ENCODE measurements at places on chromosomes 16 and 17. TPM values are rescaled to one million over a fixed set of nuclear protein-coding genes. Genes with fewer than 3 reads are reported as not detected.

The SLC35G6 gene
- total RNA-seq, result not detected

DNA sequence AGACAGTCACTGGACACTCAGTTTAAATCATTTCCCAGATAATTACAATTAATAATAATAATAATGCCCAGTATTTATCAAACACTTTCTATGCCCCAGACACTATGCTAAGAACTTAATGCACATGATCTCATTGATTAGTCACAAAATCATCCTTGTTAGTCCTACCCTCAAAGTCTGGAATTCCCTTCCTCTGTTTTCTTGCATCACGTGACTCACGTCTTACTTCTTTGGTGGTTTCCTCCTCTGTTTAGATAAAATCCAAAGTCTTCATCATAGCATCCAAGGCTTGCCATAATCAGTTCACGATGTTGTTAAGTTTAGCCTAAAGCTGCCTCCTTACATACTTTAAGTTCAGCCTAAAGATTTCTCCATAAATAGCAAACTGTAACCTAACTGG, 471.9 kb downstream of the PMP22 start:
- no peaks in the 10 kb centered on the region for H3K36me3 ChIP-seq
- H3K27ac ChIP-seq, result no peak overlapping the region
- H3K27me3 ChIP-seq, result no peaks in the 10 kb centered on the region
- no peak for DNase-seq
- no peaks in the 10 kb centered on the region for H3K4me1 ChIP-seq

DNA sequence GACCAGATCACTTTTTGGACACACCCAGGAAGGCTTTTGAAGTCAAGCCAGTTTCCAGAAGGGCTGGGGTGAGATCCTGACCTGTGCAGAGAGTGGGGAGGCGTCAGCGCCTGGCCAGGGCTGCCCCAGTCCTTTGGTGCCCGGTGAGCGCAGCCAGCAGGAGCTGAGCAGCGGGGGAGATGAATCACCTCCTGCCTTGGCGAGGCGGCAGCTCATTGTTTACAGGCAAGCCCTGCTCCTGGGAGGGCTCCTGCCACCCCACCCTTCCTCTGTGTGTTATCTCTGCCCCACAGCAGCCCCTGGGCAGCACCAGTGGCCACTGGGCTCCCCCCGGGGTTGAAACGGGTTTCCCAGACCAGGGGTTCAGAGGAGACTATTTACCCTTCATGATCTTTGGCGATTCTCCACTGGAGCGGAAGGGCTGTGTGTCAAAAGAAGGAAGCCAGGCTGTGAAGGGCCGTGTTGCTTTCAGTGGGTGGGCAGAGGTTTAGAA, 14.1 kb upstream of the ITGB4 start:
- no peaks in the 10 kb centered on the region for H3K27me3 ChIP-seq
- H3K36me3 ChIP-seq, result peaks cover 10% of the 10 kb centered on the region
- no peak overlapping the region for H3K4me3 ChIP-seq

GRCh38 chr17:56577843-56578204, 15.7 kb upstream of the NOG start:
- DNase-seq, result no peak
- H3K4me1 ChIP-seq, result no peaks in the 10 kb centered on the region
- H3K27me3 ChIP-seq, result no peaks in the 10 kb centered on the region

DNA sequence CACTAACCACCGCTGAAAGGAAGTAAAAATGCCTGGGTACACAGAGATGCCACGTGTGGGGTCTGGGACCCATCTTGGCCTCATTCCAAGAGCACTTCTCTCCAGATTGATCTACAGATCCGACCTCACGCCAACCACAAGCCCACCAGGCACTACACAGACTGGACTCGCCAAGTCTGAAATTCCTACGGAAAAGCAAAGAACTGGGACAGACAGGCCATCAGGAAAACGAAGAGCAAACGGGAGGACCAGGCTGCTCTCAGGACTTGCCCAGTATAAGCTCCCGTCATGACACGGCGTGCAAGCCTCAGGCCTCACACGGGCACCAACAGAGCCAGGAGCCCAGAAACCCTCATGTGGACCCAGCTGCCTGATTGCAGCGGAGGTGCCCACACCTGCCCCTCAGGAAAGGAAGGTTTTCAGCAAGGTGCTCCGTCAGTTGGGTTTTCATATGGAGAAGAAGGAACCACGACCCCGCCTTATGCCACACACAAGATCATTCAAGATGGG, 20.1 kb upstream of the C16orf95 start:
- DNase-seq, result peak; percentile 32
- no peak overlapping the region for H3K27ac ChIP-seq
- H3K27me3 ChIP-seq, result no peaks in the 10 kb centered on the region
- H3K36me3 ChIP-seq, result peaks cover 2% of the 10 kb centered on the region
- H3K4me3 ChIP-seq, result no peak overlapping the region

- no peaks in the 10 kb centered on the region for H3K4me1 ChIP-seq
- H3K4me3 ChIP-seq, result no peak overlapping the region
- DNase-seq, result no peak
- H3K27ac ChIP-seq, result no peak overlapping the region
Observed at GRCh38 chr17:77622647-77623046, 335.9 kb upstream of the TNRC6C start.

GRCh38 chr17:64572682-64573154, 65.9 kb downstream of the CEP95 start:
- no peak for DNase-seq
- H3K4me1 ChIP-seq, result no peaks in the 10 kb centered on the region
- H3K4me3 ChIP-seq, result no peak overlapping the region
- H3K27me3 ChIP-seq, result no peaks in the 10 kb centered on the region

GRCh38 chr16:6576606-6577005, 756.0 kb upstream of the RBFOX1 start:
- no peak overlapping the region for H3K4me3 ChIP-seq
- H3K36me3 ChIP-seq, result no peaks in the 10 kb centered on the region
- no peaks in the 10 kb centered on the region for H3K27me3 ChIP-seq
- no peak overlapping the region for H3K27ac ChIP-seq

GRCh38 chr17:15651583-15652110, 32.1 kb upstream of the FBXW10B start:
- peak overlapping the region; percentile 13 for H3K4me3 ChIP-seq
- no peak overlapping the region for H3K27ac ChIP-seq
- H3K36me3 ChIP-seq, result no peaks in the 10 kb centered on the region
- peak; percentile 86 for DNase-seq

DNA sequence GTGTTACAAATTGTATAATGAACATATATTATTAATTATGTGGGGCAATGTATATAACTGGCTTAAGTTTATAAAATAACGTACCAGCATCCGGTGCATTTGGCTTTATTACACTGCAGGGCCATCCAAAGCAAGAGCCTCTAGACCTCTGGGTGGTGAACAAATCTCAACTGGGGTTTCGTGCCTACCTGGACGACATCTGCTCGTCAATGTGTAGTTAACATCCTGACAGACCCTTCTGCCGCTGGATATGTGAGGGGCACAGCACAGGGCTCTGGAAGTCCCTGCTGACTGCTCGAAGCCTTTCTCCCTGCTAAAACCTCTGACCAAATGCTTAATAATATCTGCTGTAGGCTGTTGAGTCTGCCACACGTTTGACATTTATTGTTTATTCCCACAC, 2.3 kb downstream of the TMEM186 start:
- H3K4me3 ChIP-seq, result no peak overlapping the region
- no peak for DNase-seq

DNA sequence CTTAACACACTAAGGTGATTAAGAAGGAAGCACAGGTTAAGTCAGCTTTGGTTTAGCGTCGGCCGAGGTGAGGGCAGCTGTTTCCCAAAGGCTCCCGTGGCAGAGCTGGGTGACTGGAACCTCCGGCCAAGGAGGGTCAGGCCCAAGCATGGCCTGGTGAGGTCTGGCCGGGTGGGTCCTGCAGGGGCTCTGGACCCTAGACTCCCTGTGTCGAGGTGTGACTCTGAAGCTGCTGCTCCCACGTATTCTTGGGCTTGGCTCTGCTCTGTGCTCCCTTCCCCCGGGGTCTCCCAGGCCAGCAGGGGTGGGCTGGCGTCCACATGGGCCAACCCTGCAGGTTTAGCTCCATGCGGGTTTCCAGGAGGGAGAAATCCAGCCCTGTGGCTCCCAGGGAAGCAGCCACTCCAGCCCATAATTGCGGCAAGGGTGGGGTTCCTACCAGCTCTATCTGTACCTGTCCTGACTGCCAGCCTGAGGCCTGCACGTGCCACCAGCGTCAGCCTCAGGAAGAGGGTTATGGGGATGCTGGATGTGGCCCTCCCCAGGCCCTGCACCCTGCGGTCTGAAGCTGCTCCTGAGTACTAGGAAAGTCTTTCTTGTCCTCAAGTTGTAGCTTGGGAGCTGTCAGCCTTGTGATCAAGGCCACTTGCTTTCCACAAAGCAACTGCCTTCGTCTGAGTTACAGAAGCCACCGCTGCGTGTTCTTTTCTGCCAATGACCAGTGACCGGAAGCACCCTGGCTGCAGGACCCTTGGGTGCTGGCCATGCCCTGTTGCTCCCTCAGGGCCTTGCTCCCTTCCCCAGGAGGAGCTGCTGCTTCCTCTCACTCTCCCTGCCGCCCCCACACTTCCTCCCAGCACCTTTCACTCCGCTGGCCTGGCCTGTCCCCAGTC, 4.8 kb downstream of the CDK5R1 start:
- no peaks in the 10 kb centered on the region for H3K36me3 ChIP-seq
- H3K27me3 ChIP-seq, result no peaks in the 10 kb centered on the region
- no peaks in the 10 kb centered on the region for H3K4me1 ChIP-seq
- H3K4me3 ChIP-seq, result no peak overlapping the region
- no peak overlapping the region for H3K27ac ChIP-seq

DNA sequence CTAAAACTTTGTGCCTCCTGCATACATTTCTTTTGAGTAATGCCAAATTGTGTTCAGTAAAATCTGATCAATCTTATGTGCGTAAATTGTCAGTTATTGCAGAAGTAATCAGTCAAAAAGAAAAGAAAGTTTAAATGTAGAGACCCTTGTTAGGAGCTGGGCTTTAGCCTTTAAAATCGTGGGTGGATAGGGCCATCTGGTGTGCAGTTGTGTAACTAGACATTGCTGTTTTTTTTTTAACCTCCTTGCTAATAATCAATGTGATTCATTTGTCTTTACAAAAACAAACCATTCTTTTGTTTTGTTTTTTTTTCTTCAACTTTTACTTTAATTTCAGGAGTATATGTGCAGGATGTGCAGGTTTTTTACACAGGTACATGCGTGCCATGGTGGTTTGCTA, 5.3 kb upstream of the WWOX start:
- no peak overlapping the region for H3K27ac ChIP-seq
- H3K4me3 ChIP-seq, result no peak overlapping the region
- H3K4me1 ChIP-seq, result no peaks in the 10 kb centered on the region
